NCI-H524 (cell line): ENCODE measurements at places on chromosomes 16 and 17.

- DNase-seq = no peak
These were observed 8.9 kb upstream of the ULK2 start for GRCh38 chr17:19876529-19877161.

GRCh38 chr17:17712268-17712924 is 31.1 kb downstream of the RAI1 start:
- DNase-seq = no peak

- DNase-seq = no peak
These were observed 54.8 kb downstream of the VMP1 start for GRCh38 chr17:59762049-59762823.

DNA sequence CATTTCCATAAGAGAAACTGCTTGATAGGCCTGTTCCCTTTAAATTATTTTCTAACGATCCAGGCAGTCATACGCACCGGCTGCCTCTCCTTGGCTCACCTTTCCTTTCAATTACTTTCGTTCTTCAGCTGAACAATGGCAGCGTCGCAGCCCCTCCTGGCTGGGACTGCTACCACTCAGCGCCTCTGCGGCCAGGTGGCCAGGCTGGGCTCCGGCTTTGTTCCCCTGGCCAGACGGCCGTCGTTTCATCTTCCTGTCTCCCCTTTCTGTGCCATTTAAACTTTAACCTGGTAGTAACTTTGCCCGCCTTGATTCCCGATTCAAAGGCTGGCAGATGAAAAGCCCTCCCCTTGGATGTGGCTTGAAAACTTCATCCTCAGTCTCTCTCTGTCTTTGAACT is 79.0 kb downstream of the C16orf78 start:
- peak; percentile 28 for DNase-seq

DNA sequence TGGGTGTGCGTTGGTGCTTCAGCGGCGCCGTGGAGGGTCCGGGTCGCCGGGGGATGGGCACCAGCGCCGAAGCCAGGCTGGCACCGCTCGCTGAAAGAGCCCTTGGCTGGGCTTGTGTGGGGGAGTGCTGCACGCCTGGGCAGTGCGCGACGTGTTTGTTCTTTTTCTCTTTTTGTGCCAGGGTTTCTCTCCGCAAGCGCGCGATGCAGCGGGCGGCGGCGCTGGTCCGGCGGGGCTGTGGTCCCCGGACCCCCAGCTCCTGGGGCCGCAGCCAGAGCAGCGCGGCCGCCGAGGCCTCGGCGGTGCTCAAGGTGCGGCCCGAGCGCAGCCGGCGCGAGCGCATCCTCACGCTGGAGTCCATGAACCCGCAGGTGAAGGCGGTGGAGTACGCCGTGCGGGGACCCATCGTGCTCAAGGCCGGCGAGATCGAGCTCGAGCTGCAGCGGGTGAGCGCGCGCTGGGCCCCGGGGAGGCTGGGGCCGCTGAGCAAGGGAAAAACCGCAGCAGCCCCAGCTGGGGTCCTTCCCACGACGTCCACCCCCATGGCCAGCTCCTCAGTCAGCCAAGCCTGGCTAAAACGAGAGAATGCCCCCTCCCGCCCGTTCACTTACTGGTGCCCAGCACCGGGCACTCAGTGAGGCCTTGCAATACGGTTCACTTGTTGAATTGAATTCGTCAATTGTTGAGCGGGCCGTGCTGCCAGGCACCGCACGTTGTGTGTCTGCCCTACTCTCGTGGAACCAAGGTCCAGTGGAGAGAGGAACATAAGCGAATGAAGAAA is 541 bp downstream of the GPT2 start:
- no peak for DNase-seq
